Bone marrow (tissue), 2 donors: ENCODE measurements at places on chromosomes 2 and 18.

DNA sequence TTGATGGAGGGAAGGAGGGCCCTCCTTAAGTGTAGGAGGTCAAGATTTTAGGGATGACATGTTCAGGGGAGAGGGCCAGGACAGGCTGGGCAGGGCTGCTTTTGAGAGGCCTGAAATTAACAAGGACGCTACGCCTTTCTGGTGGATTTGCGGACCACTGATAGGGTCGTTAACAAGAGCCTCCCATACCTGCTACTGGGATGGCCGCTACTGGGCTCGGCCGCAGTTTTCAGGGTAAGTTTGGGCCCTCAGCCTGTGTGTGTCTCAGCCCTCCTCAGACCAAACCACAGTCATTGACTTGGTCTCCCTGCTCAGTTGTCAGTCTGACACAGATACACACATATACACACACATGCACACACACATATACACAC lies 180.9 kb downstream of the SMAD2 start:
- no peak for DNase-seq

DNA sequence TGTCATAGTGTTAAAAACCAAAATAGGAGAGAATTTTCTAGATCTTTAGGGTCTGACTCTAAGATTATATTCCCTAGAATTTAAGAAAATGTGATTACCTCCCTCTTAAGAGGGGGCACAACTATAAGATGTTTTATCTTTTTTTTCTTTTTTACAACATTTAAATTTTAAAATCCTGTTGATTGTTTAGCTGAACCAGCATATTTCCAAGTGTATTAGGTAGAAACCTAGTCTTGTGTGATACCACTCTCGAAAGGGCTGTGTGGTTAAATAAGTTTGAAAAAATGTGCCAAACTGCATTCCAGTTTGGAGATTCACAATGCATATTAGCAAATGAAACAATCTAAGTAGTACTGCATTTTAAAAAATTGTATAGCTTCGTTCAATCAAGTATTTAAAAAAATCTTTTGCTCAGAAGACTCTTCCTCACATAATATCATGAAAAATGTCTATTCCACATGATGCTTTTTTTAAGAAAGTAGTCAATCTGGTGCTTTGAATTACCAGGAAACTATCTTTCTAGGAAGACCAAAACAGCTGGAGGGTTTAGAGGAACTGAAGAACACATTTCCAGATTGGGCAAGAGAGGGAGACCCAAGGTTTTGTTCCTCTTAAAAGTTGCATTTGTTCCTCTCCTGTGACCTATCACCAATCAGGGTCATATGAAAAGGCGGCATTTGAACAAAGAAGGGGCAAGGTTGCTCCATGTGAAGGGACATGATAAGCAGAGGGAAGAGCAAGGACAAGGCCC lies 98.8 kb downstream of the DPP4 start:
- DNase-seq, result no peak

DNA sequence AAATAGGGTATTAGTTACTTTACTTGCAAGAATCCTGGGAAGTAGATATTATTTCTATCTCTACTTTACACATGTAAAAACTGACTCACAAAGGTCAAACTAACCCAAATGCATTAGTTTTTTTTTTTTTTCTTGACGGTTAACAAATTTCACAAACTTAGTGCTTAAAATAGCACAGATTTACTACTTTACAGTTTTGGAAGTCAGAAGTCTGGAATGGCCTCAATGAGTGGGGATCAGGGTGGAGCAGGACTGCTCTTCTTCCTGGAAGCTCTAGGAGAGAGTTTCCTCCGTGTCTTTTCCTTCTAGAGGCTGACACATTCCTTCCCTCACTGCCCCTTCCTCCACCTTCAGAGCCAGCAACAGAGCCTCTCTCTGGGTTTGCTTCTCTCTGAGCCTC lies 117.2 kb downstream of the COL6A3 start:
- no peak for DNase-seq

- DNase-seq, result no peak
Measured at GRCh38 chr2:107585851-107586250, 240.8 kb upstream of the RGPD4 start.

DNA sequence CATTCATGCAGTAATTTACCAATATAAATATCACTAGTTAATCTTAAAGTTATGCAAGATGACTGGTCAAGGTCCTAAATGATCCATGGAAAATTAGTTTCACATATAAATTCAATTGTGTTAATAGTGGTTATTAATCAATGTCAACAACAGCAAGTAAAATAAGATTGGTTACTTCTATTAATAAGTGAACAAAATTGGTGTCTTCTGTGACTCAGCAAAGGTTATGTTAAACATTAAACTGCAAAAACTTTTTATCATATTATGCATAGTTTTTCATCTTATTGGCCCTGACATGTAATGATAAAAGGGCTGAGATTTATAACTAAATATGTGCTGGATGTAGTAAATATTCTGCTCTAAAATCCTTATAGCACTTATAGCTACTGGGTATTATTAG lies 359.0 kb upstream of the UBE2E3 start:
- no peak for DNase-seq

DNA sequence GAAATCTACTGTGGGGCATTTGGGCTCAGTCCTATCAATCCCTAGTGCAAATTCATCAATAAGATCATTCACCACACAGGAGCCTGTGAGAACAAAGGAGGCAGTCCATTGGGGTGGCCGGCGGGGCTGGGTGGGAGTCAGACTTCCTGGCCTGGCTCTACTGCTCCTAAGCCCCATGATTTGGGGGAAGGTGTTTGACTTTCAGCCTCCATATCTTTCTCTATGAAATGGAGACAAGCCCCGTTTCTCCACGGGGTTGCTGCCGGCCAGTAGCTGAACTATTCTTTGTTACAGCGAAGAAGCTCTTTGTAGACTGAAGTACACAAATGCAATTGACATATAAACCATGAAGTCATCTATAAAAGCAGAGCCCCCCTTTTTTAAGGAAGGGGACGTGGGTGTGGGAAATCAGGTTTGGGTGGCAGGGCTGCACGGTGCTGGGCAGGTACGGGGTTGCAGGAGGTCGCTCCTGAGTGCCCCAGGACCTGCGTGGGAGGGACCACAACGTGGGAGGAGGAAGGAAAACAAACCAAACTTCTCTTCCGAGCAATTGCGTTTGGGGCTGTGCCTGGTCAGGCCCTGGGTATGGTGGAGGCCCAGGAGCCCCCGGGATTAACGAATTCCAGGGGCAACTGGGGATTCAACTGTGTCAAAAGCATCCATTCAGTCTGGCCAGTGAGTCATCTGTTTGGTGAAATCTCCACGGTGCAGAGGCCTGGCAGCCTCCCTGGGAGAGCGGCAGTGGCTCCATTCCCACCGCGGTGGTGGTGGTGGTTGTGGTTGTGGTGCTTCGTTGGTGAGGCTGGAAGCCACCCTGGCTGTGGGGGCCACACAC lies 18.2 kb downstream of the FBLN7 start:
- DNase-seq, result no peak

DNA sequence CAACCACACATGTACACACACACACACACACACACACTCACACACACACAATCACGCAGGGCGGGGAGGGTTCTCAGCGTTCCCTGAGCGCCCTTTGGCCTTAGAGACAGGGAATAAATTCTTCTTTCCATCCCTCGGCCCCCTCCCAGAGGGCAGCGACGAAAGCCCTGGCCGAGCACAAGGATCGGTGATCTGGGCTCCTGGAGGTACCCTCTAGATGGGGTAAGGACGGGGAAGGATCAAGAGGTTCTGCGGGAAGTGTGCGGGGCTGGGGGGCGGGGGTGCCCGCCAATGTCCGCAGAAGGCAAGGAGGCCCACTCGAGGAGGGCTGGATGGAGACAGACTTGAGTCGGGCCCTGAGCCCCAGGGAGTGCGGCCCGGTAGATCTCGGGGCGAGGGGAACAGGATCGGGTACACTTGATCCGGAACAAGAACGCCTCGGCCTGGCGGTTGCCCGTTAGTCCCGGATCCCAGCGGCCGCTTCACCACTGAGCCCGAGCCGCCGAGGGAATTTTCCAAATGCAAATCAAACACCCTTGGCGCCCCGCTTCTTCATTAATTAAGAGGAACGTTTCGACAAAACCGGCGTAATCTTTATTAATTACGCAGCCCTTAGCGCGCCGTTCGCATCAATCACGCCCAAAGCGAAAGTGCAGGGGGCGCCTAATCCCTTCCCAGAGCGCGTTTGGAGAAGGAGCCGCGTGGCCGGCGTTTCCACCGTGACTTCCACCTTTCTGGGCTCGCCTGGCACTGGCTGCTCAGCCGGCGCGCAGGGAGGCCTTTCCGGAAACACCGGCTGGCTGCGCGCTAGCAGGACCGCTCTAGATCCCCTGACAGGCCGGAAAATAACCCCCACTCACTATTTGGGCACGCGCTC lies 7.0 kb upstream of the PAX3 start:
- no peak for DNase-seq

DNA sequence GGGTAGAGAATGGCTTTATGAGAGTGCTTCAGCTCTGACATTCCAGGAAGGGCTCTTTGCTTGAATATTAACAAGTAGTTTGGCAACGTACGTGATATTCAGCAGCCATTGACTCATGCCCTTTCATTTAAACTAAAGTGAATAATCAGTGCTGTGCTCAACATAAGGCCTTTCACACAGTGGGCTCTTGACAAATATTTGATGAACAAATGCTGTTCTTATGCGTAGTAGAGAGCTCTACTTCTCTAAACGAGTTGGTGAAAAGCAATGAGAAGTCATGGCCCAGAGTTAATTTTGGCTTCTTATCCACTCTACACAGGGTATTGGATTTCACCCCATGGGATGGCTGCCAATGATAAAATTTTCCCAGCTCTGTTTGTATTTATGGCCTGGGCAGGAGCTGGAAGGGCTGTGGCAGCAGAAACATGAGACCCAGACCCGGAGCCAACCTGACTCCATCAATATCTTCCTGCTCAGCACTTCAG lies 338.9 kb downstream of the CCDC85A start:
- no peak for DNase-seq

DNA sequence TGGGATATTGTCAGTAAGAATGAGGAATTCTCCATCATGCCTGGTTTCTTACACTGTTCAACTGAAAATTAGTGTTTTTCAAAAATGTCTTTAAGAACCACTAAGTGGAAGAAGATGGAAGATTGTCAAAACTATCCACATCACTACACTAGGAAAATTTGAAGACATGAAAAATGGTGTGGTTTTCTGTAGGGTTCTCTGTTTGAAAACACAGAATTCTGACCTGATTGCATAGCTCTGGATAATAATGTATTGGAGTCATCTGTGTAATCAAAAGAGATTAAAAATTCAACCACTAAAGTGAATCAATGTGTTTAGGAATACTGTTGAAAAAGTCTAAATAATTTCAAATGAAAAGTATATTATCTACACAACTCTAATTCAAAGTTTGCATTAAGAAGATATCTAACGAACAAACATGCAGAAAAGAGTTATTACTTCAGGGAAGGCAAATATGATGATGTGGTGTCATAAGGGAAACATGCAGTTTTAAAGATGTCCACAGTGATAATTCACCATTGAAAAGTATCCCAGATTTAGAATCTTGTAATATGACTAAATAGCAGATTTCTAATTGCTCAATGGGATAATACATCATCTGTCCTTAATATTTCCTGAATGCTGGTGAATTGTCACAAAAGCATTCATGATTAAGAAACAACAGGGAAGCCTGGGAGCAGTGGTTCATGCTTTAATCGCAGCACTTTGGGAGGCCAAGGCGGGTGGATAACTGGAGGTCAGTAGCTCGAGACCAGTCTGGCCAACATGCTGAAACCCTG lies 116.9 kb downstream of the ERBB4 start:
- DNase-seq, result no peak

- no peak for DNase-seq
Measured at GRCh38 chr2:212539072-212539880, 674 bp upstream of the ERBB4 start.

- no peak for DNase-seq
Measured at GRCh38 chr18:66511289-66511688, 92.6 kb downstream of the CDH19 start.

DNA sequence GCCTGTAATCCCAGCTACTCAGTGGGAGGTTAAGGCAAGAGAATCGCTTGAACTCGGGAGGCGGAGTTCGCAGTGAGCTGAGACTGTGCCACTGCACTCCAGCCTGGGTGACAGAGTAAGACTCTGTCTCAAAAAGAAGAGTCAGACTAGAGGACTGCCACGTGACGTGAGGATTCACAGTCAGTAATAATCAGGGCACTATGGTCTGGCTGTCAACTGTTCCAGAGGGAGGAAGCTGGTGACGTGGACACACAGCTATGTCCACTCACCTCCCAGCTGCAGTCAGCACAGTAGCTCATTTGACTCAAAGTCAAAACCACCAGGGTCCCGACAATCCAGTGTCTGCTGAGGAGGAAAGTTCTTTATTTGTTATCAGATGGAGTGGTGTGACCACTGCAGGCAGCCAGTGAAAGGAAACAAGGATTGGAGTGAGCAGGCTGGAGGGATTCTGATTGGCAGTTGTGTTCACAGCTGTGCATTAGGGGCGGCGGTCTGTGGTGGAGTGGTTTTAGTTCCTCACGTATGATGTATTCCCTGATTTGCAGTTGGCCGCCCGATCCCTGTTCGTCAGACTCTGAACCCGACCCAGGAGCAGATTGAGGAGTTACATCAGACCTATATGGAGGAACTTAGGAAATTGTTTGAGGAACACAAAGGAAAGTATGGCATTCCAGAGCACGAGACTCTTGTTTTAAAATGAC lies 37.9 kb downstream of the MOGAT1 start:
- DNase-seq, result peak; percentile 27

GRCh38 chr2:21427606-21428005 lies 303.8 kb downstream of the TDRD15 start:
- no peak for DNase-seq

DNA sequence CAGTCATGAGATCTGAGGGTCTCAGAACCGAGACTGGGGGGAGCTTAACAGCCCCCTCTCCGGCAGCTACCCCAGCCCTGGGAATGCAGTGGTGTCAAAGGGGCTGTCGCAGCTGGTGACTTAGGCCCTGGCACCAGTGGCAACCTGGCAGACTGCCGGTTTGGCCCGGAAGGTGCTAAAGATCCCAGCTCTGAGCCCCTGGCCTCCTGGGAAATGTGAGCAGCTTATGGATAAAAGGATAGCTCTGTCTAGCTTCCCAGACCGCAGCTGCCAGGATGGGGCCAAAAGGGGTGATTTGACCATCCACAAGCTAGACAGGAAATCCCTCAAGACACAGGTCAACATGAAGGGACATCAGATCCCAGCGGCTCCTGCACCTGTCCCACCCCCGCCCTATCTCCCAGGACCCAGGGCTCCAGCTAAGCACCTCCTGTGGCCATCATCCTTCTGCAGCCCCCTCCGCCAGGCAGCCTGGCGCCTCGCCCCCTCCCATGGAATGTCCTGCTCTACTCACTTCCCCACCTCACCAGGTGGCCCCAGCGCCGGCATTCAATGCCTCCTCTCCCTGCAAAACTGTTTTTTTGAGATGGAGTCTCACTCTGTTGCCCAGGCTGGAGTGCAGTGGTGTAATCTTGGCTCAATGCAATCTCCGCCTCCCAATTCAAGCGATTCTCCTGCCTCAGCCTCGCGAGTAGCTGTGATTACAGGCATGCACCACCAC lies 33.2 kb upstream of the EFHD1 start:
- no peak for DNase-seq
